ENCODE measurements at places on chromosomes 13 and 19.

GRCh38 chr13:79245937-79246577, 160.0 kb downstream of the RBM26 start:
- DNase-seq: no peak

GRCh38 chr13:27904719-27905118, 15.1 kb upstream of the PDX1 start:
- DNase-seq: no peak

DNA sequence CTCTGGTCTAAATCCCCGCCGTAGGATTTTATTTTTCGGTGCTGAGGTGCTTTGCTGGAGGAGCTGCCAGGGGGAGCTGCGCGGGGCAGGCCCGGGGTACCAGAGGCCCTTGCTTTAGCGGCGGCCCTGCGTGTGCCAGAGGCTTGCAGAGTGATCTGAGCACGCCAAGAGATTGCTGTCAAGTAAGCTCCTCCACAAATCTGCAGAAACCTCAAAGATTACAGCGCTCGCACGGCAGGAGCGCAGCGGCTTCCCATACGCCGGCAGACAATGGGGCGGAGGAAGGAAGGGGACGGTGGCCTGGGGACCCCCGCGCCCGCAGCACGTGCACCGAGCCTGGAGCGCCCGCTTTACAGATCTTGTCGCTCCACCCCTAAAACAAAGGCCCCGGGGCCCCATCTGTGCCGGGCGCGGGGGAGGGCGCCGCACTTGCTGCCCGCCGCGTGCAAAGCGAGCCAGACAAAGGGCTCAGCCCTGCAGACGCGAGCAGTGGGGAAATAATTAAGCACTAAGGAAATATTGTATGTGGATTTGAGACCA, 9.1 kb upstream of the C19orf12 start:
- peak; percentile 71 for DNase-seq

GRCh38 chr13:38210928-38211596, 138.6 kb upstream of the UFM1 start:
- DNase-seq: no peak

DNA sequence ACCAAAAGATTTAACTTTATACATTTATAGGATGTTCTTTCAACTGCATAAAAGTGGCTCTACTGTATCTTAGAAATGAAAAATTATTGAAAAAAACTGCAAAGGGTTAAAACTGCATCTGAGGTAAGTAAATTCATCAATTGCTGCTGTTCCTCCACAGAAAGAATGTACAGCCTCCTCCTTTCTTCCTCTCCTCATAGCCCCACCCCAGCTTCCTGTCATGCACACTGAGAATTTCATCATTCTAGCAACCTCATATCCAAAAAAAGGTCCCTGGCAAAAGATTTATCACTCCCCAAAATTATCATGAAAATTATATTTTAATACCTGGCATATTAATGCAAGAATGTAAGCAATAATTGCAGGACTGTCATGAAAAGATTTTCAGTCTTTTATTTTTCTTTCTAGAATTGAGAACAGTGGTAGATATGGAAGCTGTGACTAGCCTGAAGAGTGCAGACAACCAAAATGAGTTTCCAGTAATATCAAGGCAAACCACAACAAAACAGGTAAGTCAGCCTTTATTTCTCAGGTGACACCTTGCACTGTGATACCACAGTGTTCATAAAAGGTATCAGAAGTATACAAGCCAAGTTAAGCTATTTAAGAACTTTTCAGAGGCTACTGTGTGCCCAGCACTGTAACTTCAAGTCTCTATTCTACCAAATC, 110.8 kb downstream of the SUCLA2 start:
- no peak for DNase-seq

DNA sequence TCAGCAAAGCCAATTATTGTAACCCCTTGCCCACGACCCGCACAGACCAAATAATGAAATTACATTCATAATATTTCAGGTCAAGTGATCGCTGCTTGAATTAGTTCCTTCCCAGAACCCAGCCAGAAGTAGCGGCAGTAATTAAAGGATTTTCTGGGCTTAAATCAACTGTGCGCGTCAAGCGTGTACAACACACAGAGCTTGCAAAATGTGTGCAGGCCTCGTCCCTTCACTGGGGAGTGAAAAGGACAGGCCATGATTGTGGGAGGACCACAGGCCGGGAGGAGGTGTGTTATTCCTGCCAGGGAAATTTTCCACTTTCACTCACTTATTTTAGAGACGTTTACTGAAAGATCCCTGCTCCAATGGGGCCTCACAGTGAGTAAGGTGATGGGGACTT, 84.9 kb downstream of the CHST8 start:
- DNase-seq: no peak

- DNase-seq: peak; percentile 57
These were observed 20.8 kb upstream of the SGCG start for GRCh38 chr13:23159760-23160637.

GRCh38 chr13:107427536-107427935, 787.8 kb downstream of the LIG4 start:
- no peak for DNase-seq

DNA sequence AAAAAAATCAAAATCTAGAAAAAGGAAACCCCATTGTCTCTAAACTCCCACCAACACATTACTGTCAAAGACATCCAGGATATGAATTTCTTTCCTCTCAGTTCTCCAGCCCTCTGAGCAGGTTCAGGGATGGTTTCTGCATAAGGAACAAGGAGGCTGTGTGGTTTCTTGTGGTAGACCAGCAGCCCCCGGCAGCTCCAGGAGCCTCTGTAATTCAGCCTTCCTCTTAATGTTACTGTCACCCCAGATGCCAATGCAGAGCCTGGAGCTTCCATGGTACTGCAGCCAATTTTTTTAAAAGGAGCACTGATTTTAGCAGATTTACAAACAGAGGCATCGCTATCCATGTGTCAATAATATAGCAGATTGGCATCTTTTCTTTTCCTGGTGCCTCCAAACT, 100.6 kb upstream of the FAM216B start:
- no peak for DNase-seq

DNA sequence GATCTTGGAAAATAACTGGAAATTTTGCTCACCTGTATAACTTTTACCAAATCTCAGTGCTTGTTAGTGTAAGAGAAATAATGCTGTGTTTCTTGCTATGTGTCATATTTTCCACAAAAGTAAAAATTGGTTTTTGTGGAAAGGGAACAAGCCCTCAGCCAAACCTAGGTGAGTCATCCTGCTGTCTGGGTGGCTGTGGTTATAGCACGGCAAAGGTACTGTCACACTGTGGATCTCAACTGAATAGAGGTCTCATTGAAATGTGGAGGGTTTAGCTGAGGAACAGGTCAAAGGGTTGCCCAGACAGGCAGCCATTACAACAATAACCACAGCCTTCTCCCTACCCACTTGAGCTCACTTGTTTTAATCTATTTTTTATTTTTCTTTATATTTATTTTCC, 338.8 kb upstream of the DACH1 start:
- no peak for DNase-seq

GRCh38 chr13:109694972-109695371, 91.4 kb downstream of the IRS2 start:
- no peak for DNase-seq

DNA sequence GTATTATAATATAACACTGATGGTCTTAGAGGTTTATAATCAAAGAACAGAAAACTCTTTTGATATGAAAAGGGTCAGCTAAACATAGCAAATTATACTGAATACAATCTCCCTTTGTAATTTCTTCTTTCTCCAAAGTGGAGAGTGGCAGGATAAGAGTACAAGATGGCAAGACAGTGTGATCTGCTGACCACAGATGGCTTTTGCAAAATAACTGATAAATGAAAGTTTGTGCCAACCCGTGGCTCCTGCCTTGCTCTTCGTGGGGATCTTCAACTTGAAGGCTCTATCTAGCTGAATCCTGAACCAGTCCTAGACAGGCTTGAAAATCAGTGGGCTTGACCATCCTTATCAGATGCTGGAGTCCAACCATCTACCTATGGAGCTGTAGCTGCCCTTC, 185.7 kb downstream of the VWA8 start:
- DNase-seq: no peak

- no peak for DNase-seq
These were observed 4.6 kb upstream of the SLC44A2 start for GRCh38 chr19:10620786-10621185.

GRCh38 chr13:73273745-73274144, 214.9 kb downstream of the KLF5 start:
- no peak for DNase-seq

GRCh38 chr19:29966588-29967249, 24.7 kb downstream of the URI1 start:
- DNase-seq: no peak

GRCh38 chr19:57850553-57851017, 926 bp downstream of the ZNF587 start:
- DNase-seq: peak; percentile 56

DNA sequence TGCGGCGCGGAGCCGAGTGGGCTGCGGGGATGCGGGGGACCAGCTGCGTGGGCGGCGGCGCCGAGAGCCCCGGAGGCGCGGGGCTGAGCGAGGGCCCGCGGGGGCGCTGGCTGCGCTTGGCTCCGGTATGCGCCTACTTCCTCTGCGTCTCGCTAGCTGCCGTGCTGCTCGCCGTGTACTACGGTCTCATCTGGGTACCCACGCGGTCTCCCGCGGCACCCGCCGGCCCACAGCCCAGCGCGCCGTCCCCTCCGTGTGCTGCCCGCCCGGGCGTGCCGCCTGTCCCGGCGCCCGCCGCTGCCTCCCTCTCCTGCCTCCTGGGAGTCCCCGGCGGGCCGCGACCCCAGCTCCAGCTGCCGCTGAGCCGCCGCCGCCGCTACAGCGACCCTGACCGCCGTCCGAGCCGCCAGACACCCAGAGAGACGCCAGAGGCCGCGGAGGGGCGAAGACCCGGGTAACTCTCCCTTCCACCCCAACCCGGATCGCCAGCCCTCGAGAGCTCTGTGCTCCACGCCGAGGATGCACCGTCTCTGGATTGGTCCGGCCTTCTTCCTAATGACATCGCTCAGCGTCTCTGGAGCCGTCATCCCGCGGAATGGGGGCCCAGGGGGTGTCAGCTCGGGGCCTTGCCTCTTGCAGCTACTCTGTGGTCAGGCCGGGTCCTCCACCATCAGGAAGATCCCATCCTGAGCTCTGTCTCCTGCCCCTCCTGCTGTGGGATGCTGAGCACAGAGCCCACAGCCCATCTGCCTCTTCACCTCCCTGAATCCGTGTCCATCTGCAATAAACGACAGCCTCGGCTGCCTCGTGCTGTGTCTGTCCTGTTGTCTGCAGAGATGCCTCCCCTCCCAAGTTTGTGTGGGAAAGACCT, 441 bp downstream of the INAFM1 start:
- peak; percentile 72 for DNase-seq

- DNase-seq: no peak
These were observed 3.8 kb downstream of the KDM4B start for GRCh38 chr19:4972509-4973230.

GRCh38 chr13:106376401-106377112, 158.9 kb downstream of the EFNB2 start:
- DNase-seq: no peak

DNA sequence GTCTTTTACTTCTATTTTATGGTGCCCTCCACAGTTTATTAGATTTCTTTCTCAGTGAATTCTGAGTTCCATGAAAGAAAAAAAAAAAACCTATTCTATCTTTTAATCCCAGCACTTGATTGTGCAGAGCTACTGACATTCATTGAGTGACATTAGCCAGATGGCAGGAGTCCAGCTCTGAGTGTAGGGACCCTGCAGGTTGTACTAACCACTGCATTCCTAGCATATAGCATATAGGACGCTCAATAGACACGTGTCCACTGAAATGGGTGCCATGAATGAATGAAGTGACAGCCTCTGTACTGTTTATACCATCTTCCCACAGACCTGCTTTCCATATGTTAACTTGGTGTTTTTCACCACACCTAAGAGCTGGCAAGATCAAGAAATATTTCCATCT, 206.3 kb downstream of the RAP2A start:
- no peak for DNase-seq

- DNase-seq: peak; percentile 51
These were observed 634.5 kb downstream of the LIG4 start for GRCh38 chr13:107580741-107581412.

DNA sequence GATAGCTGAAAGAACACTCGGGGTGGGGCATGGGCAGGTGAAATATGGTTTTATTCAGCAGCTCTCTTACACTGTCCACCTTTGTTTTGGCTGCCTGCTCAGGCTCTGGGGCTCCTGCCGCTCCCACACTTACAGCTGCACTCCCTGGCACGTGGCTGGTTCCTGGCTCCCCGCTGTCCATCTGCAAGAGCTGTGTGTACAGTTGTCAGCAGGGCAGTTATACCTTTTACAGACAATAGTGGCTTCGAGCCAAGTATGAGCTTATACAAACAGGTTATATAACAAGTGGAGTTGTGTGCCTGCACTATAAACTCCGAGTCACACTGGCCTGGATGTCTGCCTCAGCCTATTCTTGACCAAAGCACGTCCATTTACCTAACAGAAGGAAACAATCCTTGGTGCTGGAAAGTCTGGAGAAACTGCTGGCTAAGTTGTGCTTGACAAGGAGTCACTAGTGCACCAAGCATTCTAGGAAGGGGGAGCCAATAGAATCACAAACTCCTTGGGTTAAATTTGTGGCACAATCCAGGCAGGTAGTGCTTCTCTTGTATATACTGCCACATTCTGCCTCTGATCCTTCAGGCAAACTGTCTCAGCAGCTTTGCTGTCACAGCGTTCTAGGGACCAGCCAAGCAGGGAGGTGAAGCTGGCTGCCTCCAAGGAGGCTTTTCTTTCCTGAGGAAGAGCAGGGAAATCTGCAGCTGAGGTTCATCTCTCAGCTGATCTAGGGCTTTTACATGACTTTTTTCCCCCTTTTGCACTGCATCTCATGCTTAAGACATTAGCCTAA, 68.2 kb downstream of the NHLRC3 start:
- no peak for DNase-seq

DNA sequence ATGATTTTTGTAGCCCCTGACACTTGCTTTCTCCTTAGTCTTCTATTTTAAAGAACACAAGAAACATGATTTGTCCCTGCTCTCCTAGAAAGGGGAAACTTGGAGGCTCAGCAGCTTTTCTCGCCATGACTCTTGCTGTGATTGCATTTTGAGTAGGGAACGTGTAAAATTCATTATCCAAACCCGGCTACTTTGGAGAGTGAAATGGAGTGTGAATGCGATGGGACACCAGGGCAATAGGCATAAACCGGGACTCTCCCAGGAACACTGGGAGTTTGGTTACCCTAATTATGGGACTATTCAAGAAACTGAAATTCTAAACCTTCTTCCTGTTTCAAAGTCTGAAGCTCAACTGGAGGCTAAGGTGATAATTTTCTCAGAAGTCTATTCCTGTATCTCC, 181.7 kb upstream of the RFC3 start:
- no peak for DNase-seq

- DNase-seq: no peak
These were observed 1.5 kb upstream of the ADAMTSL5 start for GRCh38 chr19:1514295-1514661.

GRCh38 chr13:109271555-109272541, 514.5 kb downstream of the IRS2 start:
- DNase-seq: peak; percentile 60

- no peak for DNase-seq
These were observed 19.1 kb downstream of the TEX29 start for GRCh38 chr13:111339366-111340143.

- DNase-seq: peak; percentile 9
These were observed 224.2 kb upstream of the STARD13 start for GRCh38 chr13:33509642-33510229.

- no peak for DNase-seq
These were observed 220.9 kb downstream of the FOXO1 start for GRCh38 chr13:40445557-40445990.

All from neural progenitor cell (in vitro differentiated cells).